IPS-NIHi11 (cell line): ENCODE measurements at places on chromosomes 13 and 19.

- DNase-seq = no peak
Measured at GRCh38 chr19:40380199-40381037, 9.6 kb downstream of the HIPK4 start.

DNA sequence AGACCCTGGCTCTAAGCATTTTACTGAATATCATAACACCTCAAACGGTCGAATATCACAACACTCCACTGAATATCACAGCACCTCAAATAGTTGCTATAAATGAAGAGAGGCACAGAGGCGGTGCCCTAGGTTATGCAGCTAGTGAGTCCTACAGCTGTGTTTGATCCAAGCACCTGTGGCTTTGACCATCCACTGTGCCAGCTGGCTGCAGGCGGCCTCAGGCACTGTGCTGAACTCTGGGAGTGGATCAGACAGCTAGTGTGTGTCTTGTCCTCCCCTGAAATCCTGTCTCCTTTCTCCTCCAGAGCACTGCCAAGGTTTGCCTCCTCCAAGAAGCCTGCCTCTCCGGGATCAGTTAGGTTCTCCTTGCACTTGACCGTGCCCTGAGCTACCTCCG is 7.3 kb downstream of the NOSIP start:
- no peak for DNase-seq

DNA sequence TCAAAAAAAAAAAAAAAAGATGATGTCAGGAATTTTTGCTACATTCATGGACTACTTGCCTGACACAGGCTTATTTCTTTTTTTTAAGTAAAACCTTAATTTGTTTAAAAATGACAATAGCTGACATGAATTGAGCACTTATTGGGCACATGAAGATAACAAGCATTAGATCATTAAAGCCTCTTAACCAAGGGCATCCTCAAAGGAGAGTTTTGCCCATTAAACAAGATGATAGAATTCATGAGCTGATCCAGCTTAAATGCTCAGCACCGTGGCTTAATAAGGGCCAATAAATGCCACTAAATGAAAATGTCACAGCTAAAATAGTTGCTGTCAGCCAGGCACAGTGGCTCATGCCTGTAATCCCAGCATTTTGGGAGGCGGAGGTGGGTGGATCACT is 19.3 kb downstream of the FBXO17 start:
- DNase-seq = no peak

DNA sequence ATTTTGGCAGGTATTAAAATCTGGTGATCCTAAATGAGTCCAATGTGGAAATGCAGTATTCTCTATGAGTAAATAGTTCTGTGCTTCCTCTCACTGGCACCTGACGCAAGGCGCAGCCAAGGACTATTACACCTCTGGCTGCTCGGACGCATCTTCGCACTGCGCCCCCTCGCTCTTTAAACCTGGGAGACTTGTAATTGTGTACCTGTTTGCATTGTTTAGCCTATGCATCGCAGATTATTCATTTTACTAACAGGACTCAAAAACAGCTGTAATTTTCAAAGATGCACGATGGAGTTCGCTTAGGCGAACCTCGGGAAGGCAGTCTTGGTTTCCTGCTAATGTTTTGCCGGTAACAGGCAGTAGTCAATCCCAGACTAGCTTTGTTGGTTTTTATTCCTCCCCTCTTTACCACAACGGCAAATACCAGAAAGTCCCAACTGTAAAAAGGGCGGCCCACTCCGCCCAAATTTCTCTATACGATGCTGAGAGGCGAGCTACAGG is 113.2 kb downstream of the KCNRG start:
- DNase-seq = no peak

DNA sequence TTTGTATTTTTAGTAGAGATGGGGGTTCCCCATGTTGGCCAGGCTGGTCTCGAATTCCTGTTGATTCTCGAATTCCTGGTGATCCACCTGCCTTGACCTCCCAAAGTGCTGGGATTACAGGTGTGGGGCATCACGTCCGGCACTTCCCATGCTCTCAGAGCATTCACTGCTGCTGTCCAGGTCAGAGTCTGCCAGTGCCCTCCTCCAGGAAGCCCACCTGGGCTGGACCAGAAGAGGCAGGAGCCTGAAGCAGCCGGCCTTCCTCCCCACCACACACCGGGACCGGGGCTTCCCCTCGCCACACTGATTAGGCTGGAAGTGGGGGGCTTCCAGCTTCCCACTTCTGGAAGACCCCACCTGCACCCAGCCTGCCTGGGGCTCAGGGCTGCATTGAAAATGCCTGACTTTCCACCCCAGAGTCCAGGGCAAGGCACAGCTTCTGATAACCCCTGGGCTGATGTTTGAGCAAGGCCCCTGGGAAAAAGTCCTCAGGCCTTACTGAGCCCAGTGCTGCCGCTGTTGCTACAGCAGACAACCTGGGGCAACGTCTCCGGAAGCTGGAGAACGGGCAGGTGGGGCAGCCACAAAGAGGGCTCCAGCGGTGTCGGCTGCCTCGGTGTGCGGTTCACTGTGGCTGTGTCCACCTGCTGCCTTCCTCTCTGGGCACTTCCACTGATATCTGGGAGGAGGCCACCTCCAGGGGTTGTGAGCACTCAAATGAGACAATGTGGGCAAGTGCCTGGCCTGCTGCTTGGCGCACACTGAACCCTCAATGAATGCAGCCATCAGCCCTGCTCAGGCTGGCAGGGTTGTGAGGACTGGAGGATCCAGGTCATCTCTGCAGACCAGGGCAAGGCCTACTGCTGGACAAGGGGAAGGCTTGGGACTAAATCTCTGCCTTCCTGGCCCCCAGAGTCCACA is 22.6 kb downstream of the CEBPA start:
- DNase-seq = no peak

GRCh38 chr19:46766569-46767317 is 20.5 kb upstream of the STRN4 start:
- peak; percentile 85 for DNase-seq

DNA sequence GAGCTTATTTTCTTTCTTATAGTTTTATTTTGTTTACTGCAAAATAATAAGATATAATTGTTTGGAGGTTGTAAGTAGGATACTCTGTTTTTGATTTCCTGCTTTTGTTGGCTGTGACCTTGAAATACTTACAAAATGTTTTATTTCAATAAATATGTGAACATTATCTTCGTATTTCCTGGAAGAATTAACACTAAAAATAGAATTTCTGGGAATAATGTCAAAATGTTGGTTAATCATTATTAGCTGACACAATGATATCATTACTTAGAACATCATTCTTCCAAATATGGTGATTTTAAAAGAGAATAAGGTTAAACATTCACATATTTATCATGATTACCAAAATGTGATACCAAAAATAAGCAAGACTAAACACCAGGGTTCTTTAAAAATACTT is 1148.6 kb upstream of the PRR20A start:
- no peak for DNase-seq

DNA sequence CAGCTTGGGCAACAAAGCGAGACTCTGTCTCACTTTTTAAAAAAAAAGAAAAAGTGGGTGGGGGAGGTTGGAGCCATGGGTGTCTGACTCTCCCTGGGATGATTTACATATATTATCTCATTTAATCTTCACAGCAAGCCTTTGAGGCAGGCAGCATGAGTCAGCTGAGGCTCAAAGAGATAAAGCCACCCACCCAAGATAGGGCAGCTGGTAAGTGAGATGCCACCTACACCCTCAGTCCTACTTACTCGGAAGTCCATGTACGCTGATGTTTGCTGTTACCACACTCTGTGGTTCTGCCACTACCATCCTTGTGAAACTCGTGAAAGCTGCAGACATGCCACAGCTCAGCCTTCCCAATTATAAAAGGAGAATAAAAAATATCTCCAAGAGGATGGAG is 142.0 kb upstream of the TSHZ3 start:
- DNase-seq = no peak

- DNase-seq = peak; percentile 14
Measured at GRCh38 chr13:62119739-62120700, 704.4 kb upstream of the PCDH20 start.

DNA sequence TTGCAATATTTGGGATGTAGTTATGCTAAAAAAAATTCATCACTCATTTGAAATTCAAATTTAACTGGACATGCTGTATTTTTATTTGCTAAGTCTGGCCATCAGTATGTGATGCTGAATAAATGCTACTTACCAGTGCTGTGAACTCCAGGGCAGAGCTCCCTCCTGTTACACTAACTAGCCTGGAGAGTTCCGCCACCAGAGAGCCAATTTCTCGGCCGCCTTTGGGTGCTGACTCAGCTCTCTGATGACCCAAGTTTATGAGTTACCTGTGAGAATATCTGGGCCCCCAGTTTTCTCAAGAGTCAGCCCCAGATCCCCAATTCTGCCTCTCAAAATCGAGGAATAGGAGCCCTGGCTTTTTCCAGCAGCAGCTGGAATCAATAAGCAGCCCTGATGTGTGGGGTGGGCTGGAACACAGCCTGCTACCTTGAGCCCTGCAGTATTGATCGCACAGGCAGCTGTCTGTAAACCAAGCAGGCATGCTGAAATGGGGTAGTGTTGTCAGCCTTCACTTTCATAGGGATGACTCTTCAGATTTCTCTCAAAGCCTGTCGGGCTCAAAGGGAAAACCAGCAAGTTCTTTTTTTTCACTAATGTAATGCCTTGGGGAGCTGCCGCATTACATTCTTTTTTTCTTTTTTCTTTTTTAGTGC is 113.7 kb downstream of the DNAJC15 start:
- no peak for DNase-seq

DNA sequence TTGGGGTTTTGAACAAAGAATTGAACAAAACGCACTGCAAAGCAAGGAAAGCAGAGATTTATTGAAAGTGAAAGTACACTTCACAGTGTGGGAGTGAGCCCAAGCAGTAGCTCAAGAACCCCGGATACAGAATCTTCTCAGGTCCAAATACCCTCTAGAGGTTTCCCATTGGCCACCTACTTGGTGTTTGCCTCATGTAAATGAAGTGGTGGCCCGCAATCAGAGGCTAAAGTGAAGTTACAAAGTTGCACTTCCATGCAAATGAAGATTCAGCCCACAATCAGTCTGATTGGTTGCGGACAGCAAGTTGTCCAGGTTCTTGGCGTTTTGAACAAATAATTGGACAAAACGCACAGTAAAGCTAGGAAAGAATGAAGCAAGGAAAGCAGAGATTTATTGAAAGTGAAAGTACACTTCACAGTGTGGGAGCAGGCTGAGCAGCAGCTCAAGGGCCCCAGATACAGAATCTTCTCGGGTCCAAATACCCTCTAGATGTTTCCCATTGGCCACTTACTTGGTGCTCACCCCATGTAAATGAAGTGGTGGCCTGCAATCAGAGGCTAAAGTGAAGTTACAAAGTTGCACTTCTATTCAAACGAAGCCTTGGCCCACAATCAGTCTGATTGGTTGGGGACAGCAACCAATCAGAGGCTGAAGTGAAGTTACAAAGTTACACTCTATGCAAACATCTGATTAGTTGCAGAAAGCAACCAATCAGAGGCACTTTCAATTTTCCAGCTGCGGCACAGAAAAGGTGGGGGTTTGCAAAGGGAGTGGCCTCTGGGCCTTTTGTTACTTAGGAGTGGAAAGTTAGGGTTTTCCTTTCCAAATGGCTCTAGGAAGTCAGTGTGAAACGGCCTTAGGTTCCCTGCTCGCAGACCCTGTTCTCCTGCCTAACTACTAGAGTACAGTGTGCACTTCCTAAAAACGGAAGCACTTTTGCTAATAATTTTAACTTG is 4.8 kb upstream of the TM9SF2 start:
- DNase-seq = no peak

- DNase-seq = no peak
Measured at GRCh38 chr19:35017507-35017906, 12.8 kb upstream of the SCN1B start.

GRCh38 chr13:35309706-35310105 is 166.8 kb downstream of the MAB21L1 start:
- no peak for DNase-seq

DNA sequence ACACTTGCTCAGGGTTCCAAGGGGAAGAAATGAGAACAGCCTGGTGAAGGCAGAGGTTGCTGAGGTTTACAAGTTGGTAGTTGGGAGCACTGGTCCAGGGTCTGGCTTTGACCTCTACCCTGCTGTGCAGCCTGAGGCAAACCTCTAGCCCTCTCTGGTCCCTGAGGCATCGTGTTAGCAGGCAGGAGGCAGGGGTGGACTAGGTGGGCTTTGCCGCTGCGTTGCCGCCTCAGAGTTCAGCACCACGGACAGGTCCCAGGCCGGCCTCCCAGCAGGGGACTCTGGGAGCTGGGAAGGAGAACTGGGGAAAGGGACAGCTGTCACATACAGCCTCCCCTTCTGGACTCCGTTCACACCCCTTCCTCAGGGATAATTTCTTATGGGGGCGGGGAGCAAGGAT is 3.1 kb downstream of the NCAN start:
- DNase-seq = peak; percentile 89

GRCh38 chr19:51098365-51099046 is 9.7 kb downstream of the CTU1 start:
- peak; percentile 59 for DNase-seq

DNA sequence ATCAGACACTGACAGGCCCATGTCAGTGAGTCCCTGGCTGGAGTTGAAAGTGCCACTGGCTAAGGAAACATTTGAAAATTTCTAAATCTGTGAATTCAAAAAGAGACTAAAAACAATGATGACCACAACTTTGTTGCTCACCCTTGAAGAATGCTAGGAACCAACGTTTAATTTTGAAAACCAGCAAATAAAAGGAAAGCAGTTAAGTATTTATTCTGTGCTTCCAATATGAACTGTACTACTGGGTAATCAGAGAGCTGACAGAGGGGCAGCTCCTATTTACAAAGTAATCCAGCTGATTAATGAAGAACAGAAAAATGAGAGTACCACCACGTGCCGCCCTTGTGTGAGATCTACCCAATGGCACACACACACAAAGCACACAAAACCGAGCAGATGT is 44.7 kb upstream of the LATS2 start:
- DNase-seq = no peak

GRCh38 chr13:86881390-86881789 is 789.8 kb upstream of the SLITRK5 start:
- peak; percentile 20 for DNase-seq

DNA sequence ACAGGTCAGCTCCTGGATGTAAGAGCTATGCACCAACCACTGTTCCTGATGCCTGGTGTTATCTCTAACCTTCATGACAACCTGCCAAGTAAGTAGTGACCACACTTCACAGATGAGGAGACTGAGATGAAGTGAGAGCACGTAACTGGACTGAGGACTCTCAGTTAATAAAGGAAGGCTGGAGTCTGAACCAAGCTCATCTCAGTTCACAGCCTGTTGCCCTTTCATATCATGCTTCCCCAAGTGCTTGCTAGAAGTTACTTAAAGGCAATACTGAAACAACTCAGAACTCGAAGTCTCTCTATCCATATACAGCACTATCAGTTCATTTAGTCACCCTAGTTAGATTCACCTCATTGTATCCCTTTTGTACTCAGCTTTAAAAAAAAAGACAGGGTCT is 119.7 kb downstream of the ABCC4 start:
- DNase-seq = no peak

- no peak for DNase-seq
Measured at GRCh38 chr13:110238818-110239195, 68.2 kb downstream of the COL4A1 start.

- no peak for DNase-seq
Measured at GRCh38 chr13:24887759-24888158, 123.8 kb downstream of the RNF17 start.

GRCh38 chr19:19742773-19743172 is 9.9 kb upstream of the ZNF14 start:
- peak; percentile 4 for DNase-seq

GRCh38 chr13:69288026-69288425 is 819.6 kb upstream of the ATXN8OS start:
- no peak for DNase-seq
